SK-N-SH treated with all-trans-retinoic acid at 6 μM for 48 hours (cell line): ENCODE measurements at places on chromosomes 12 and 14.

- ATAC-seq: no peak
These were observed 18.9 kb downstream of the WSB2 start for GRCh38 chr12:118042091-118042490.

- no peak for ATAC-seq
These were observed 109.7 kb downstream of the TXNDC16 start for GRCh38 chr14:52442602-52443001.

DNA sequence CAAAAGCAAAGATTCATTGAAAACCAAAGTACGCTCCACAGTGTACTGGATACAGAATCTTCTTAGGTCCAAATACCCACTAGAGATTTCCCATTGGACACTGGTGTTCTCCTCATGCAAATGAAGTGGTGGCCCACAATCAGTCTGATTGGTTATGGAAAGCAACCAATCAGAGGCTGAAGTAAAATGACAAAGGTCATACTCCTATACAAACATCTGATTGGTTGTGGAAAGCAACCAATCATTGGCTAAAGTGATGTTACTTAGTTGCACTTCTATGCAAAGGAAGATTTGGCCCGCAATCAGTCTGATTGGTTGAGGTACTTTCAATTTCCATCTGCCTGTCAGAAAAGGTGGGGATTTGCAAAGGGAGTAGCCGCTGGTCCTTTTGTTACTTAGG, 1.3 kb upstream of the WASHC3 start:
- no peak for ATAC-seq

DNA sequence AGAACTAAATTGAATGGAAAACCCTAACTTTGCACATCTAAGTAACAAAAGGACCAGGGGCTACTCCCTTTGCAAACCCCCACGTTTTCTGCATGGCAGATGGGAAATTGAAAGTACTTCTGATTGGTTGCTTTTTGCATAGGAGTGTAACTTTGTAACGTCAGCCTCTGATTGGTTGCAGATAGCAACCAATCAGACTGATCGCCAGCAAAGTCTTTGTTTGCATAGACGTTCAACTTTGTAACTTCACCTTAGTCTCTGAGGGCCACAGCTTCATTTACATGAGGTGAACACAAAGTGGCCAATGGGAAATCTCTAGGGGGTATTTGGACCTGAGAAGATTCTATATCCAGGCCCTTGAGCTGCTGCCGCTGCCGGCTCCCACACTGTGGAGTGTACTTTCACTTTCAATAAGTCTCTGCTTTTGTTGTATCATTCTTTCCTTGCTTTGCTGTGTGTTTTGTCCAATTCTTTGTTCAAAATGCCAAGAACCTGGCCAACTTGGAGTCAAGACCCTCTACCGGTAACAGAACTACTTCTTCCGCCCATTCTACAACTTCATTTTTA, 102.5 kb upstream of the PRICKLE1 start:
- ATAC-seq: no peak

DNA sequence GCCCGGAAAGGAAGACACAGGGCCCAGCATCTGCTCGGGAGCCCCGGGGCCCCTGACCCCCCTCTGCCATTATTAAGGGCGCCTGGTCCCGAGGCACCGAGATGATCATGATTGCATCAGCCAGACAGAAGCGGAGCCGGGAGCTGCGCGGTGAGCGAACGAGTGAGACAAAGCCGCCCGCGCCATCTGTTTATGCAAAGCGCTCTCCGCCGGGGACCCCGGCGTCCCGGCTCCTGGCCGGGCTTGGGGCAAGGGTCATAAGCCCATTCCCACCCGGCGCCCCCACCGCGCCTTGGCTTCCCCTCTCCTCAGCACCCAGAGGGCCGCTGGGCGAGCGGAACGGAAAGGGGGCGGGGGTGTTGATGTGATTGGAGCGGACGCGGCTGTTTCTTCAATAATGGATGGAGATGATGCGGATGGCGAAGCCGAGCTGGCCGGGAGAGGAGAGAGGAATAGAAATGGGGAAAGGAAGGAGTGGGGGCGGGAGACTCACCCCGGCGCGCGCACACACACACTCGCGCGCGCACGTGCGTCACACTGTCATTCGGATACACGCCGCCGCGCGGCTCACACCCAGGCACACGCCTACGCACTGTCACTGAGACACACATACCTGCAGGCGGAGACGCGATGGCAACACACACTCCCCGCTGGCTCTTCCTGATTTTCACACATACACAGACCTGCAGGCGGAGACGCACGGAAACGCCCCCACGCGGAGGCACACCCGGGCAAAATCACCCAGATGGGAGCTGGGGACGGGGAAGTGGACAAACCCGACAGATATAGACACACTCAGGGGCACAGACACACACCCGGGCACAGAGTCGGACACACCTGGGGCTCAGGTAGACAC, 10.7 kb downstream of the STAC3 start:
- ATAC-seq: peak; percentile 11

DNA sequence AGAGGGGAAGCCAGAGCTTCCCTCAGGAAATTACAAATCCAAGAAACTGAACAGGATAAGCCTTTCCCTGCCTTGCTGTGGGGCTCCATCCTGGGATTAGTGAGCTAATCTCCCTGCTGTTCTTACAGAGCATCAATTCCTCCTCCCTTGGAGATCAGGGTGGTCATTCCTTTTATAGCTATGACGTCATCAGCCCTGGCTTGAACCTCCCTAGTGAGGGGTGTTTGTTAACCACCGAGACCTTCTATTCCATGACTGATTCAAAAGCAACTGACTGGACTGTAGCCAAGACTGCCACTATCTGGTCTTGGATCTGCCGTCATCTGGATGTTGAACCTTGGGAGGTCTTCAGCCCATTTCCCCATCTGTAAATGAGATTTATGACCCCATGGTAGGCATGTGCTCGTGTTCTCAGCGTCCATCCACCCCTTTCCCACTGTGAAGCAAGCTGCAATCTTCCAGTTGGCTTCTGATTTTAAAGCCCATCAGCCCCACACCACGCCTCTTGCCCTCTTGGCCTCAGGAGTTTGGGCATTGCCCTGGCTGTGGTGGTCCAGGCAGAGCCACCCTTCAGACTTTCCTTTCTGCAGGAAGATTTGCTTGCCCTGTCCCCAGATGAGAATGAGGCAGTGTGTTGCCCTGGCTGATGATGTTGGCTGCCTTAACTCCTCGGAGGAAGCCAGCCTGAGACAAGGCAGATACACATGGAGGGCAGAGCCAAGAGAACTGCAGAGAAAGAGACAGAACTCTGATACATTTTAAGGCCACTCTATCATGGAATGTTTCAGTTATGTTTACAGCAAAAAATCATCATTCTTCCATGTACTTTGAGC, 59.6 kb upstream of the ACTN1 start:
- ATAC-seq: peak; percentile 84

GRCh38 chr14:58636129-58636528, 1.6 kb upstream of the DACT1 start:
- no peak for ATAC-seq

DNA sequence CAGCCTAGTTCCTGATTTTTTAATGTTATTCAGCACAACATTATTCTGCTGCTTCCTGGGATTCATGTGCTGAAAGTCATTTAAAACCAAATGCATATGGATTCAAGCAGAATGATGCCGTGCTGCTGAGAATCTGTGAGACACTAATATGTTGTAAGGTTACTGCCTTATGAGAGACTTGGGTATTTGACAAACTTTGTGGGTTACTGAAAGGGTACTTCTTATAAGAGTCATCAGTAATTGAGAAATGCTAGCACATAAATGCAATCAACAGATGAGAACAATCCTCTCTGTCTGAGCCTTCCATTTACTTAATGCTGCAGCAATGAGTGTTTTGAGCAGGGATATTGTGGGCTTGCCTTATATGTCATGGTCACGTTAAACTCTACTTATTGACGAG, 175.7 kb downstream of the NPAS3 start:
- no peak for ATAC-seq

- peak; percentile 82 for ATAC-seq
These were observed 3.4 kb downstream of the BMP4 start for GRCh38 chr14:53953002-53953827.

- ATAC-seq: peak; percentile 50
These were observed 44.7 kb upstream of the ATP23 start for GRCh38 chr12:57896434-57897201.

GRCh38 chr14:39884091-39884490, 451.9 kb upstream of the FBXO33 start:
- no peak for ATAC-seq

- peak; percentile 70 for ATAC-seq
These were observed 58.8 kb downstream of the GPR68 start for GRCh38 chr14:91185721-91186120.

DNA sequence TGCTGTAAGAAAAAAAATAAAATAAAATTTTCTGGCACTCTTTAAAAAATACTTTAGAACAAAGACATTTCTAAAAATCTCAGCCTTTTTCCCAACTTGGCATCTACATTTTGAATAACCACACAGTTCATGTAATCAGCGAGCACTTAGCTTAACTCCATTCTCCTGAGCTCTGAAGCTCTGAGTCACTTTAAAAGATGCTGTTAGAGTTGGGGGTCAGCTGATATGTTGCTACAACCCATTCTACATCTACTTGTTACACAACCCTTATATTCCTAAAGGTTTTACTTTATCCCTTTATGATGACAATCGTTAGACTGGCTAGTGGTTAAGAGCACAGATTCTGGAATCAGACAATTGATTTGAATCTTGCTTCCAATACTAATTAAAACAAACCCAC, 48.3 kb downstream of the SLC41A2 start:
- ATAC-seq: peak; percentile 73; the same call in 2 of the 3 replicates

GRCh38 chr14:90629471-90629870, 186.8 kb downstream of the TTC7B start:
- ATAC-seq: no peak

GRCh38 chr14:28130610-28131284, 635.8 kb upstream of the FOXG1 start:
- no peak for ATAC-seq

DNA sequence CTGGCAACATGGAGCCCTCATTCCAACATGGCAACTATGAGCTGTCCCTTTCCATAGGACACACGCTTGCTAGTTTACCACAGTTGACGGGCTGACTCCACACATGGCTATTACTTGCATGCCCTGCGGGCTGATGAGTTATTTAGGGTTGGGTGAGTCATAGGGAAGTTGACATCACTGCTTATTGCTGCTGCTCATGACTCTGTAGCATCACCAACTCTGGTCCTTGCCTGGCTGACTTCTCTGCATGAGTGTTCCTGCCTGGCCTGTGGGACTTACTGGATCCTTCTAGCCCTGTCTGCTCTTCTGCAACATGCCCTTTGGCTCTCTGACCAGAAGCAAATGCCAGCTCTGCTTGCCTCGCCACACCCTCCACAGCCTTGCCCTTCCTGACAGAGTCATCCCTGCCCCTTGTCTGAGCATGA, 199.5 kb downstream of the ANO6 start:
- ATAC-seq: peak; percentile 100

DNA sequence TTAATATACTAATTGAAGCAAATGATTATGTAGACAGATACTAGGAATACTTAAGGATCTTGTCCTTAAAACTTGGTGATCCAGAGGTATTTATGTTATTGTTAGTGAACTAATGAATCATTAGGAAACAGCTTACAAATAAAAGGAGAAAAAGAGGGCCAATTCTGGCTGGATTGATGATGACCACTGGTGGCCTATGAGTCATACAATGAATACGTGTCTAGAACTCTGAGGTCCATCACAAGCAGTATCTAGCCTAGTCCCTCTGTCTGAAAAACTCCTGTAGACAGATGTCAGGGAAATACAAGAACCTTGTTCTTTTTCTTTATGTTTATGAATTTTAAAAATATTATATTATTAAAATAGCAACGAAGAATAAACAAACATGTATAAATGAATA, 51.7 kb upstream of the RTL1 start:
- no peak for ATAC-seq

DNA sequence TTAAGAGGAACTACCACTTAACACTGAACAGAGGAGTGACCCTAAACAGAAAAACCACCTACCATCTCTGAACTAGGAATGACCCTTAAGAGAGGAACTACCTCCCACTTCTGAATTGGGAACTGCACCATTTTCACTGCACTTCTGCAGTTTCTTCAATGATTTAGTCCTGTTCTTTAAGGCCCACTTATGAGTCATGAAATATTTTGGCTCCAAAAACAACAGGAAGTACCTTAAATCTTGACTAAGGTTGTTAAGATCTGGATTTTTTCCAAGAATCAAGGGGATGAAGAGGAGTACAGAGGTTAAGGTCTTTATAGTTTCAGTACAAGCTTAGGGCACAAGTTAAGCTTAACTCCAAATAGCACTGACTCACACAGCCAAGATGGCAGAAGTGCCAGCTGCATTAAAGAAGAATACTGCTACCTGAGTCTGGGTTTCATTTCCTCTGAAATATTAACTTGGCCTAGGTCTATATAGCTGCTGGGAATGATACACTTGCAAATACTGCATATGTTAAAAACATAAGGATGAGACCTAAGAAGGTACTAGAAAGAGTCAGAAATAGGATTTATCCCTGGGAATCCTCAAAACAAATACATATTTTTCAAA, 4.2 kb downstream of the NPC2 start:
- ATAC-seq: no peak; the same call in 2 of the 3 replicates

DNA sequence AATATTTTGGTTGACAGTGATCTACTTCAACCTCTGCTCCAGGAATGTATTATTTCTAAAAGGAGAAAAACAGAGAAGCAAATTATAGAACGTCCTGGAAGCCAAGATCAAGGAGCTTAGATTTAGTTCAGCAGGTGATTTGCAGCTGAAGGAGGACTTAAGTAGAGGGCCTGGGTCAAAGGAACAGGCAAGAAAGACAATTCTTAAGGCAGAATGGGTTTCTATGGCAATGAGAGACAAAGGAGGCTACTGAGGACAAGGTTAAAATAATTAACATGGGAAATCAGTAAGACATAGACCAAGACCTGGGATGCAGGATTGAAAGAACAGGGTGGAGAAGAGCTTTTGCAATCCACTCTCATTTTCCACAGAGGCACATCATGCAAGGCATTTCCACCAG, 2.4 kb upstream of the SNW1 start:
- no peak for ATAC-seq

GRCh38 chr14:74573421-74574089, 38.5 kb downstream of the LTBP2 start:
- ATAC-seq: peak; percentile 9; the same call in 2 of the 3 replicates

DNA sequence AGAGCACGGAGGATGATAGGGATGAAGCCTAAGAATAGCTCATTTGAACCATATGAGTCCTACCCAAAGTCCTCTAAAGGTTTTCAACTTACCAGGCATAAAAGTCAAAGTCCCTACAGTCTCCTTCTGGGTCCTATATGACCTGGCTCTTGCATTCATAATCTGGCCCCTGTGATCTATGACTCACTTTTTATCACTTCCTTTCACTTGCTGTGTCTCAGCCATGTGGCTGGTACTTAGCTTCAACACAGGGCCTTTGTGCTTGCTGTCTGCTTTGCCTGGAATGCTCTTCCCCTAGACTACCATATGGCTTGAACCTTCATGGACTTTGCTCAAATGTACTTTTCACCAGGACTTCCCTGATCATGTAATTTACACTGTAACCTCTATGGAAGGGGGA, 137.6 kb upstream of the TMTC1 start:
- ATAC-seq: no peak

GRCh38 chr12:24479131-24479530, 469.8 kb downstream of the BCAT1 start:
- ATAC-seq: no peak

GRCh38 chr14:85316701-85317410, 213.1 kb upstream of the FLRT2 start:
- ATAC-seq: peak; percentile 45
